HEK293T (cell line): ENCODE measurements at places on chromosomes 11 and 22.

DNA sequence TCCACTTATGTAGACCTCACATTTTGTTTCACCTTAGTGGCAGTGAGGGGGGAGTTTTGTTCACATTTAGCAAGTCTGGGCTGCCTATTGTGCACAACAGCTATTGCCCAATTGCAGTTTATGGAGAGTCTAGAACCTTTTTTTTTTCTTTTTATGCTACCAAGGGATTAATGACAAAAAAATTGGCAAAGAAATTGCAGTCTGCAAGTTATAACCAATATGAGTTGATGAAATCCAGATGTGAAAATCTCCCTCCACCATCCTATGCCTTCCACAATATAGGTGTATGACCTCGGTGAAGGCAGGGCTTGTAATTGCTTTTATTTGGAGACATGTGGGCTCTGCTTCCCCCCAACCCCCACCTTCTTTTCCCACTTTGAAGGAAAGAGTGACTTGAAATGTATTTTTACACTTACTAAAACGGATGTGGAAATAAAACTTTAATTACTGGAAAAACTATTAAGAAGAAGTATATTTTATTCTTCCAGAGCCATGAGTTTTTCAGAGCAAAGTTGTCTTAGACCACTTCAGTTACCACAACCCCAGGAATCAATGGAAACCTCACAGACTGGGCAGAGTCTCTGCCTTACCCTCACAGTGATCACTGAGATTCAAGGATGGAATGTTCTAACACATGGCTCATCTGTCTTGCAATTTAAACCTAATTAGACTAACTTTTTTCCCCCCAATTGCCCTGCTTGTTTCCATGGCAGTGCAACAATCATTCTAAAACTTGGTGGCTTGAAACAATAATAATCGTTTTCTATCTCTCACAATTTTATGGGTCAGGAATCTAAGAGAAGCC lies 120.8 kb upstream of the SLC5A12 start:
- DNase-seq: no peak

- no peak for DNase-seq
These were observed 10.2 kb downstream of the DKK3 start for GRCh38 chr11:11998091-11998781.

GRCh38 chr22:50561401-50562358 lies 1.0 kb downstream of the SYCE3 start:
- DNase-seq: no peak

DNA sequence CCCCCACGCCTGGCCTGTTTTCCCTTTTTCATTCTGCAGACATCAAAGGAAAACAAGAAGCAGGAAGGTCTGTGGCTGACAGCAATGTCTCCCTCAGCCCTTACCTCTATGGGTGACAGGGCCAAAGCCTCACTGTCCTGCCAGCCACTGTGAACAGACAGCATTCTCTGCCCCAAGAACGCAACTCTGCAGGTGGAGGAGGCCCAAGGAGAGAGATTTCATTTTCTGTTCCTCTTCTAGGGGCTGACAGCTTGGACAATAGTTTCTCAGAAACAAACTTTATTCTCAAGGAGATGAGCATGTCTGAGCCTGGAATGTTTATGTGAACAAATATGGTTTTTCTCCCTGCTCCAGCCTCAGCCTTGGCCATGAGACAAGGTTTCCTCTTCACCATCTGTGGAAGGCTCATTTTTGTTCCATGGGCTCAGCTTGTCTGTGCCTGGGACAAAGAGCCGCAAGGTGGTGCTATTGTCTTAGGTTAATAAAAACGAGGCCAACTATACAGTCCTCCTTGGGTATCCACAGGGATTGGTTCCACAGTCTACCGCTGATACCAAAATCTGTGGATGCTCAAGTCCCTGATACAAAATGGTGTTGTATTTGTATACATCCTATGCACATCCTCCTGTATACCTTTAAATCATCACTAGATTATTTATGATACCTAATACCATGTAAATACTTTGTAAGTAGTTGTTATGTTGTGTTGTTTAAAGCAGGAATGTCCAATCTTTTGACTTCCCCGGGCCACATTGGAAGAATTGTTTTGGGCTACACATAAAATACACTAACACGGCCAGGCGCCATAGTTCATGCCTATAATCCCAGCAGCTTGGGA lies 5.8 kb downstream of the PIWIL3 start:
- DNase-seq: peak; percentile 72

- no peak for DNase-seq
These were observed 431.3 kb downstream of the TBC1D22A start for GRCh38 chr22:47193606-47194329.

- DNase-seq: no peak
These were observed 37.7 kb downstream of the TPCN2 start for GRCh38 chr11:69086152-69087132.

GRCh38 chr11:34366522-34366921 lies 8.7 kb upstream of the ABTB2 start:
- no peak for DNase-seq

DNA sequence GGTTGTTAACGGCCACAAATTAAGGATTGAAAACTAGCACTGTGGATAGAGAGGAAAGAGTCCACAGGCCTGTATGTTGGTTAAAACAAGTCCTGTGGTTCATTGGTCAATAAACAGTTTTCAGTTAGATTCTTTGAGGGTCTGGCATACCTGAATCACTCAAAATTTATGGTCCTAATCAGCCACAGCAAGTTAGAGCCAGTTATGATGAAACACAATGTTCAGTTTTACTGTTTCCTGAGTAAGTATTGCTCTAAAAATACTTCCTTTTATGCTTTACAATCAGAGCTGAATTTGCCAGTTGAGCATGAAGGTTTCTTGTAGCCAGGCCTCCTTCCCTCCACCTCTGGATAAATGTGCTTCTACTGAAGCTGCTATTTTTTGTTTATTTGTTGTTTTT lies 12.9 kb upstream of the CAT start:
- no peak for DNase-seq
